ENCODE measurements at places on chromosomes 1 and 21.
A peak's percentile ranks its signal among the peaks of the same experiment; 100 is the strongest.

DNA sequence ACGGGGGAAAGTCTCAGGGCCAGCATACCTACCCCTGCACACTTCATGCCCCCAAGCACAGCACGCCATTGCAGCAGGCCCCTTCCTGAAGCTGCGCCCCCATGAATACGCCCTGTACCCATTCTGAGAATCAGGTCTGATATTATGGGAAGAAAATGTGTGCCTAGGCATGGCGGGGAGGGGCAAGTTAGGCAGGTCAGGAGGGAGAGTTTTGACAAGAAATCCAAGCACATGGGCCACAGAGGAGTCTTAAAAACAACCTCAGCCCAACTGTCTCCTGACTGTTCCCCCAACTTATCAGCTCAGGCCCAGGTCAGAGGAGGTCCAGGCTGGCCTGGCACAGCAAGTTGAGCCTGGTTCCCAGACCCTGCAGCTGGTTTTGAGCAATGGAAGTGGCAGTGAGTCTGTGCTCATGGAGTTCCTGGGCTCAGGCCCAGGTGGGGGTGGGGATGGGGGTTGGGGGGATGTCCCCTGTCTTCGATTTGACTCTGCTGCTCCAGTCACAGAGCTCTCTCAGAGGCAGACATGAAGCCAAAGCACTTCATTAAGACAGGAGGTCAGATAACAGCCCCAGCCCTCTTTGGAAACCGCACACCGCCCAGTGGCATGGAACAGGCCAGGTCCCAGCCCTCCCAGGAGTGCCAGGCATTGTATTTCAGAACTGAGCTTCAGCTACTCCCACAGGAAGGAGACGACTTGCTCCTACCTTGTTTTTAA, 20.6 kb upstream of the BCAR3 start:
- no peak for DNase-seq

DNA sequence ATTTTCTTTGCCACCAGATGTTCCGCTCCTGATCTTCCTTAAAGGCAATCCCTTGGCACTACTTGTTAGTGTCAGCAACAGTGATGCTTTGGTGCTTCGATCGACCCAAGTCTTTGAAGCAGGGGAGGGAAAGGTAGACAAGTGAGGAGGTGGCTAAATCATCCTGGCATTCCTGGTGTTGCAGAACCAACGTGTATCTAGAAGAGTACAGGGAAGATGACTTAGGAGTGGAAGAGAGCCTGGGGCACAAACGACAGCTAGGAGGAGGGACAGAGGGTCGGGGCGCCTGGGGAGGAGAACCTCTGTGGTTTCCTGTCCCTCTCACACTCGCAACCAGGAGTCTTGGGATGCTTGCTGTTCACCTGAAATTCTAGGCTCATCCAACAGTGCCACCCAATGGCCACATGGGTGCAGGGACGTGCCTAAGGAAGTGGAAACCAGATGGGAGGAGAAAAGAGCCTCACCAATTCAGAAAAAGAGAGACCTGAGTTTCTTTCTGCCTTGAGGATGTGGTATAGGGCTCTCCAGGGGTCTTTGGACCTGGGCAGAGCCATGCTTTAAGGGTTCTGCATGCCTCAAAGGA, 9.5 kb upstream of the KCNA2 start:
- peak; percentile 43 for DNase-seq

DNA sequence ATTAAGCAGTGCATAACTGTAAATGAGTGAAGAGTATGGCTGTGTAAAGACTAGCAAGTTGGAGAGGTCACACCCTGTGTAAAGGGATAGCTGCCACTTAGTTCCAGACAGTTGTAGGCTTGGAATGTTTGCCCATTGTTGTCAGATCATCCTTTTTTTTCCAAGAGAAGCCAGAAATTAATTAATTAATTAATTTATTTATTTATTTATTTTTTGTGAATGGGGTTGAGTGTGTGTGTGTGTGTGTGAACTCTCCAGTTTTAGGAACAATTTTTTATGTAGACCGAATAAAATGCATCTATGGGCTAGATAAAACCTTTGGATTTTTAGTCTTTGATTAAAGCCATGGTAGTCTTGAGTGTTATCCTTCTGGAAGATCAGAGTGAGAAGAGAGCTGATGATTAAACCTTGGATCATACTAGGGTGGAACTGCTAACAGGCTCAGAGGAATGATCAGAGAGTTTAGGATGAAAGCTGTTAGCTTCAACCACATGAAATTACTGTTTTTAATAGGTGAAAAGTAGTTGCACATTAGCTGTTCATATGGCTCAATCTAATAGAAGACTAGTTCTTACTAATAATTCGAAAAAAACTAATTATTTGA, 58.4 kb downstream of the OSBPL9 start:
- no peak for DNase-seq

DNA sequence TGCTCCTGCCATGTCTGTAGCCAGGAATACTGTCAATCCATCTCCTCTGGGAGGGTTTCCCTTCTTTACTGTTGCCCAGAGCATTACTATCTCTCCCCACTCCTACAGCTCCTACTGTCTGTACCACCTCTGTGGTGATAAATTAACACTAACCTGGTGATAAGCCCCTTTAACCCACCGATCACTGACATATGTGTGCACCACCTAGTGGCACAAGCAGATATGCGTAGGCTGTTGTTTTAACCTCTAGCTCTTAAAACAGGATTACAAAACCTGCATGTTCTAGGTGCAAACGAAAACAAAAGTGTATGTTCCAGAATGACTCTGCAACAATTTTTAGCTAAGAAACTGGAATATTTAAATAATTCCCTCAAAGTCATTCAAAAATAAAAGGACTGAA, 93.9 kb upstream of the BEND5 start:
- DNase-seq: no peak

DNA sequence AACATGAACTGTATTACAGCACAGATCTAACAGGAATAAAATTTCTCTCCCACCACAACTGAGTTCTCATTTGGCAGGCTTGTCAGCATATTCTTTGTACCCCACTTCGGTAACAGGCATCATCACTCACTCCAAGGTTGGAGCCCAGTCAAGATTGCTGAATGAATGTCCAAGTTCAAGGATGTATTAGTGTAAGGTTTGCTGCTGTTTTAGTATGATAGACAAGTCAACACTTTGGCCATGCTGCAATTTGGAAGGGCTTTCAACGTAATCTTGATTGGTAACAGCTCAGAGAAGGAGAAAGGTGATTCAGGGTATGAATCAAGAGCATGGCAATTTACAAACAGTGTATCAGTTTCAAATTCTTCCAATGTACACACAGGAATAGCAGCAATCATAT, 6.8 kb downstream of the SSX2IP start:
- no peak for DNase-seq

- no peak for DNase-seq
Measured at GRCh38 chr21:14071902-14072734, 138.6 kb downstream of the LIPI start.

GRCh38 chr1:242056988-242057744, 58.3 kb upstream of the MAP1LC3C start:
- DNase-seq: no peak

GRCh38 chr1:41341365-41341683, 19.9 kb upstream of the FOXO6 start:
- DNase-seq: no peak

DNA sequence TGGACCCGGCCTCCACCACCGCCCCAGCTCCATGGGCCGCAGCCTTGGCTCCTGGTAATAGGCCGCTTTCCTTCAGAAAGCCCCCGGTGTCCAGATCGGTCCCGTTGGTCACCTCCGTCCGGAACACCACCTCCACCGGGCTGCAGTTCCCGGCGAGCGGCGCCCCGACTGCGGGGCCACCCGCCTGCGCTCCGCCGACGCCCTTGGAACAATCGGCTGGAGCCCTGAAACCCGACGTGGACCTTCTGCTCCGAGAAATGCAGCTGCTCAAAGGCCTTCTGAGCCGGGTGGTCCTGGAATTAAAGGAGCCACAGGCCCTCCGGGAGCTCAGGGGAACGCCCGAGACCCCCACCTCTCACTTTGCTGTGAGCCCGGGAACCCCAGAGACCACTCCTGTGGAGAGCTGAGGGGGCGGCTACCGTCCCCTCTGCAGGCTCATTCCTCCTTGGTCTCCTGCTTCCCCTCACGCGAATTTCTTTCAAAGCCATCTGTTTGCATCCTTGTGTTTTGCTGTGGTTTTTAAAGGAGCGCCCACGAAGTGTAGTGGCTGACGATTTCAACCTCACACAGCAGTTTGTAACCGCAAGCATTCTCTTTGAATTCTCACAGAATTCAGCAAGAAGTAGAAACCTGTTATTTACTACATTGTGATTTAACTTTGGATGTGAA, 6.0 kb downstream of the FCRLB start:
- DNase-seq: peak; percentile 85

- no peak for DNase-seq
Measured at GRCh38 chr1:211535346-211535745, 43.4 kb upstream of the RD3 start.

DNA sequence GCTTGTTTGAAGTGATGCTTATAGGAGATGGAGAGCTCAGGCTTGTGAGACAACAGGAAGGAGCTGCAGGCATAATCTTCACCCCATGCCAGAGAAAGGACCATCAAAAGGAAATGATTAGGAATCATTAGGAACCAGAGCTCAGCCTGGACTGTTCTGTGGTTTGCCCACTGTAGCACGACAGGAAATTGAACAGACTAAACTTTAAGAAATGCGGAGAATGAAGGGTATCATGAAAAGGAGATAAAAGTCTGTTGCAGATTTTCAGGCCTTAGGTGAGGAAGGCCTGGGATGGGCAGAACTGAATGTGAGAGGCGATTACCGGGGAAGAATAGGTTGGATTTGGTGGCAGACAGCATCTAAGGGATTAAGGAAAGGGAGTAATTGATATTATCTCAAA, 292.0 kb upstream of the PLXNA2 start:
- DNase-seq: peak; percentile 68

All from fibroblast of skin of right biceps (primary cell).